ENCODE measurements at places on chromosomes 6 and 20. TPM values are rescaled to one million over a fixed set of nuclear protein-coding genes. Genes with fewer than 3 reads are reported as not detected.

DNA sequence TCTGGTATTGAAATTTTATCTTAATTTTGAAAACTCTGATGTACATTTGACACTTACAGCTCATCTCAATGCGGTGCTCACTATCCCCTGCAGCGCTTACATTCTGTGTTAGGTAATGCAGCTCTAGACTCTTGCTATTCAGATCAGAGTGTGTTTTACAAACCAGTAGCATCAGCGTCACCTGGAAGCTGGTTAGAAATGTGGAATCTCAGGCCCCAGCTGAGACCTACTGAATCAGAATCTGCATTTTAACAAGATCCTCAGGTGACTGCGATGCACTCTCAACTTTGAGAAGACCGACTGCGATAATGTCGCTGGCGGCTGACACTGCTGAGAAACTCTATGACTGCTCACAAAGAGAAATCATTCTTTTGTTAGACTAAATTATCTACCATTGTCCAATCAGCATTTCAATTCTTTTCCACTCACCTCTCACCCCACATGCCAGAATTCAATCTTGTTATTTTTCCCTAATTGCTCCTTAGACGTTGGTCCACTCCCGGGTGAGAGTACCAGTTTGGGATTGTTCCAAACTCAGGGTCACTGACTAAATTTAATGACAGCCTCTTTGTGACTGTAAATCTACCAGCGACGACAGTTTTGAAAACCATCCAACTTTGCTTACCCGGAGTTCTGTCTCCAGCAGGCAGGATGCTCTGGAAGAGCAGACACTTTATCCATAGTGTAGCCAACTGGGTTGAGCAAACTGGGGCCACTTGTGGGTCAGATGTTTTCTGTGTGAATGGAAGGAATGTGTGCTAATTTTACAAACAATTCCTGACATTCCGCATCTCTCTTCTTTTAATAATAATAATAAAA lies 140.1 kb upstream of the BTBD3 start:
- DNase-seq = peak; percentile 79

GRCh38 chr20:49690899-49691620 lies 22.6 kb downstream of the B4GALT5 start:
- peak; percentile 89 for DNase-seq

DNA sequence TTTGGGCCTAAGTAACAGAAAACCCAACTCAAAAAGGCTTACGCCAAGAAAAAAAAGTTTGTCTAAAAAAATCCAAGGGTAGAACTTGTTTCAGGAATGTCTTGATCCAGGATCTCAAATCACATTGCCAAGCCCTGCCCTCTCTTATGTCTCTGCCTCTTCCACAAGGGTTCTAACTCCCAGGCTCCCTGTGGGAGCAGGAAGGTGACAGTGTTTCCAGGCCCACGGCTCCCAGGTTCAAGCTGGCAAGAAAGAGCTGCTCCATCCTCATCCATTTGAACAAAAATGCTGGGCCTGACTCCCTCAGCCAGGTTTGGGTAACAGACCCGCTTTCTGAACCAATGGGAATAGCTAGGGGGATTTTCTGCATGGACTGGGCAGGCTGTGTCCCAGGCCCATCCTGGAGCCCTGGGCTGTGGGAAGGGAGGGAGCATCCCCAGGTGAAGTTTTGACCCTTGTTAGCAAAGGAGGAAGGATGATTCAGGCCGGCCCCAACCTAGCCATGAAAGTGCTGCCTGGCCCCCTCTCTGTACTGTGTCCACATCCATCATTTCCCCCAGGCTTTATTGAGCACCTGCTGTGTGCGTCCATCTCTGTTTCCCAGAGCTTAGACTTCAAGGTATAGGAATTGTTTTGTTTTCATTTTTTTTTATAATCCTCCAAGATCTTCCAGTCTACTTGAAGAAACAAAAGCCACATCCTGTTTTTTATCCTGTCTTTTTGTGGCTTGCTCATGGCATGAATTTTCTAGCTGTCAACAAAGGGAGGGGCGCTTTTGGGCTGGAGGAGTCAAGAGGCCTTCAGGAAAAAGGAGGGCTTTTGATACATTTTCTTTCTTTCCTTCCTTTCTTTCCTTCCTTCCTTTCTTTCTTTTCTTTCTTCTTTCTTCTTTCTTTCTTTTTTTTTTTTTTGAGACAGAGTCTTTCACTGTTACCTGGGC lies 159.8 kb downstream of the TFAP2C start:
- no peak for DNase-seq

GRCh38 chr6:63685446-63686379 lies 50.1 kb downstream of the PHF3 start:
- DNase-seq = no peak

DNA sequence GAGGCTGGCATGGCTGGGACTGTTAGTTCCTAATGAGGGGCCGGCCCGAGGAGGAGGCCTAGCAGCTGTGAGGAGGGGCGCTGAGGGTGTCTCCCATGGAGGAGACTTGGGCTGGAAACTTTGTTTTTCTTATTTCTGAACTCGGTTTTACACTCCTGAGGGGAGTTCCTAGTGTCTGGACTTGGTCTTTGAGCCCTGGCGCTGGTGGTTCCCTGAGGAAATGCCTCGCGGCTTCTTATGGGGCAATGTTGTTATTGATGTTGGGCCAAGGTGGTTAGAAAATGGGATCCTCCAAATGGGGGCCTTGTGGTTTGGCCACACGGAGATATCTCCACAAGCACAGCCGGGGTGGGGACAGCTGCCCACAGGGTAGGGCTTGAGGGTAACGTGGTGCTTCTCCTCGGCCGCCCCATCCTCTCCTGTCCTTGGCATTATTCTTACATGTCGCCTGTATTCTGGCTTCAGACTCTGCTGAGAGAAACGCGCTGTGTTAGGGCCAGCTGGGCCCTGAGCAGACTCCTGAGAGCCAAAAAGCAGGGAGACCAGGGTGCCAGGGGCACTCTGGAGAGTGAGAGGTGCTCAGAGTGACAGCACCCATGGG lies 136.9 kb downstream of the FOXO3 start:
- no peak for DNase-seq

BPIFB2 gene
- not detected for total RNA-seq

FOXQ1 gene
- total RNA-seq = not detected

SMOC2 gene
- not detected for total RNA-seq

TRIM10 gene
- not detected for total RNA-seq
